ENCODE measurements at places on chromosomes 7 and 10. TPM values are rescaled to one million over a fixed set of nuclear protein-coding genes. Genes with fewer than 3 reads are reported as not detected.

Gene ADAM22
- polyA plus RNA-seq, result 0.90 TPM

Gene SPDYE16
- 0.05 TPM for polyA plus RNA-seq

Gene BBS9
- polyA plus RNA-seq, result 4.8 TPM

Gene SFTPD
- 1.2 TPM for polyA plus RNA-seq

Gene TLX1
- not detected for polyA plus RNA-seq
